OCI-M1 (cell line): ENCODE measurements at places on chromosomes 6 and 20.

- no peak for DNase-seq
These were observed 90.0 kb upstream of the TNFAIP3 start for GRCh38 chr6:137776786-137777686.

GRCh38 chr6:132017942-132018341 is 66.8 kb upstream of the CCN2 start:
- peak; percentile 62 for DNase-seq

DNA sequence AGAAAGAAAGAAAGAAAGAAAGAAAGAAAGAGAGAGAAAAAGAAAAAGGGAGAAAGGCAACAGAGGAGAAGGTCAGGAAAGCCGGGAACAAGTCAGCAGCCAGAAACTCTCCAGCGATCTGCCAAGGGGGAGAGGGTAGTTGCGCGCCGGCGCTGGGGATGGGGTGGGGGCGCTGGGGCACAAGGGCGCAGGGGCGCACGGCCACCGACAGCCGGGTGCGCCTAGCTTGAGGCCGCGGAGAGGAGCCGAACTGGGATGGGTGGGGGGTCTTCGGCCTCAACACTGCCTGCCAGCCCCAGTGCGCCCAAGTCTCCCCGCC is 533 bp upstream of the RSPO3 start:
- no peak for DNase-seq

- no peak for DNase-seq
These were observed 178.0 kb downstream of the TAF4 start for GRCh38 chr20:61887596-61888093.

GRCh38 chr20:61413752-61414151 is 161.7 kb downstream of the CDH4 start:
- DNase-seq, result no peak

GRCh38 chr6:39198528-39198927 is 30.7 kb downstream of the KCNK5 start:
- no peak for DNase-seq

- peak; percentile 88 for DNase-seq
These were observed 12.3 kb downstream of the HMGN4 start for GRCh38 chr6:26550250-26550993.

DNA sequence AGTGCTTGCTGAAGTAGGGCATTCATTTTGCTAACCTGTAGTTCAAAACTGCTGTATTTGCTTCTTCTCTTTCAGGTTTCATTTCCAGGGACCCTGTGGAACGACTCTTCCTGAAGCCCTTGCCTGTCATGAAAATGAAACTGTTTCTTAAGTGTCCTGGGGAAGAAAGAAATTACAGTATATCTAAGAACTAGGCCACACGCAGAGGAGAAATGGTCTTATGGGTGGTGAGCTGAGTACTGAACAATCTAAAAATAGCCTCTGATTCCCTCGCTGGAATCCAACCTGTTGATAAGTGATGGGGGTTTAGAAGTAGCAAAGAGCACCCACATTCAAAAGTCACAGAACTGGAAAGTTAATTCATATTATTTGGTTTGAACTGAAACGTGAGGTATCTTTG is 3.4 kb upstream of the NOL7 start:
- DNase-seq, result peak; percentile 86
